ENCODE measurements at places on chromosomes 6 and 20.

DNA sequence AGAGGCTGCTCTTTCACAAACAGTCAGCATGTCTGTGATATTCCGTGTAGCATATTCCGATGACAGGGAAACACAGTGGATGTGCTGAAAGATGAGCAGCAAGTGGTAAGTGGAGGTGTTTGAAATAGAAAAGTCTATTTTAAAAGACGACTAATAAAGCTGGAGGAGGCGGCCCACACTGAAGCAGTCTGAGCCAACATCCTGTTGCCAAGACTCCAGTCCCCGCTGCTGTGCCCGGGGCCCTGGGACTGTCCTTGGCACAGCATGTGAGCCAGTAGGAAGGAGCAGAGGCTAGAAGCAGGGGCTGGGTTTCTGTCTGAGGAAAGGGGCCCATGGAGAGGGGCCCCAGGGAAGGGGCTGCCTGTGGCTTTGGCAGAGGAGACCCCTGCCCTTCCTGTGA is 351.5 kb upstream of the CHD6 start:
- no peak for DNase-seq

DNA sequence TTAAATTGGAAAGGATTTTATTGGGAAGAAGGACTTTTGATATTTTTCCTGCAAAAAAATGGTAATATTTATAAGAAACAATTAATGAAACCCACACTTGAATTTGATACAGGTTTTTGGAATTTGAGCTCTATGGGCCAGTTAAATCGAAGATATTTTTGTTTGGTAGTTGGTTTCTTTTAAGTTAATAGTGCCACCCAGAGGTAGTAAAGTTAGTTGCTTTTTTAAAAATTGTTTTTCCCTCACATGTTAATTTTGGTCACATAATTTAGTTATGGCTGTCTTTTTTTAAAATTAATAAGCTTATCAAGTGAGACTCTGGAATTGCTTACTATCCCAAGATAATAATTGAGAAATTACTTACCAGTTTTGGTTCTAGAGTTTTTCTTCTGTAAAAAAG is 7.1 kb downstream of the PRIM2 start:
- DNase-seq = no peak

DNA sequence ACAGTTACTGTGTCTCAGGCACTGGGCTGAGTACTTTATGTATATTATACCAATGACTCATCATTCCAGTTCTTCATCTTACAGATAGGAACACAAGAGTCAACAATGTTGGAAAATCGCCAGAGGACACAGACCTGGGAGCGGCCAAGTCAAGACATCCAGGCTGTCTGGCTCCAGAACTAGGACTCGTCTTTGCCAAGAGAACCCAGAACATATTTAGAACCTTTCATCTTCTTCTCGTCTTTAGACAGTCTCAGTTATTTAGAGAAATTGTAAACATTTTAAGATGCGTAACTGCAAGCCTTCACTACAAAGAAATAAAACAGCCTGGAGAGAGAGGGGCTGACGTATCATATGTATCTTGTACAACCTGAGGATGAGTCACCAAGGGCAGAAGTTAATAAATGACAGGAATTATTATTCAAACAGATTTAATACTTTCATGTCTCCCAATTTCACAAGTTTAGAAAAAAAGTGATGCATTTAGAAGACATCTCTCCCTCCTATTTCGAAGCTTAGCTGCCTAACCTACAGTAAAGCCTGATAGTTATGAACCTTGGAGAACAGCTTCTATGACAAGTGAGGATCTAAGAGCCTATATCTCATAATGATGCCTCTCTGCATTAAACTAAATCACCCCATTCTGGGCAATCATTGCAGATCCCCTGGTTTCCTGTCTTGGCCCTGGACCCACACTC is 43.4 kb downstream of the SLC22A3 start:
- DNase-seq = no peak

DNA sequence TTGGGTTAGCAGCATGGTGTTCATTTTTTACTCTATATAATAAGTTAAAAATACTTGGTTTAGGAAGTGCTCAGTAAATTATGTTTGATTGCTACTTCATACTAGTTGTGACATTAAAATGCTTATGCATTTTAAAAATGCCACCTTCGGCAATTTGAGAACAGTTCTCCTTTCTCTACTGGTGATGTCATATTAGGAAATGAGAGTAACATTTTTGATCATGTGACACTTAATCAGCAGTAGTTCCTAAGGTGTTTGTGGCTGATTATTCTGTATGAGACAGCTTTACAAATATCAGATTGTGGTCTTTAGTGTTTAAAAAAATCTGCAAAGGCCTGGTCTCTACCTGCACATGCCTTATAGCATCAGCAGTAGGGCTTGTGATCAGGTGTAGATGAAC is 4.4 kb downstream of the GZF1 start:
- DNase-seq = no peak

GRCh38 chr6:64254558-64254957 is 619.0 kb downstream of the PHF3 start:
- no peak for DNase-seq
